Activated CD4-positive, alpha-beta memory T cell treated with anti-CD3 and anti-CD28 coated beads, Interleukin-2, amount 10 ng/mL, durations not matched to agents 7 days and 5 days (primary cell): ENCODE measurements at places on chromosomes 3 and 15. TPM values are rescaled to one million over a fixed set of nuclear protein-coding genes. Genes with fewer than 3 reads are reported as not detected.

CFAP92 gene
- total RNA-seq: not detected

PLSCR5 gene
- not detected for total RNA-seq

ALPK3 gene
- 0.20 TPM for total RNA-seq

ZBED2 gene
- total RNA-seq: 36.6 TPM

MEIS2 gene
- total RNA-seq: not detected

SEMA6D gene
- total RNA-seq: not detected

SCG3 gene
- total RNA-seq: not detected

P2RY13 gene
- not detected for total RNA-seq

NCBP2 gene
- total RNA-seq: 55.6 TPM

PLA2G4D gene
- total RNA-seq: not detected

GLDN gene
- not detected for total RNA-seq

MYO9A gene
- total RNA-seq: 22.2 TPM

CSPG5 gene
- total RNA-seq: 0.30 TPM

ZNF80 gene
- total RNA-seq: 0.35 TPM

TGM5 gene
- 0.20 TPM for total RNA-seq

ZNF639 gene
- 31.5 TPM for total RNA-seq

CCR9 gene
- total RNA-seq: 0.28 TPM

CCDC39 gene
- total RNA-seq: not detected

MFSD1 gene
- 26.9 TPM for total RNA-seq

PRTG gene
- not detected for total RNA-seq

NR1I2 gene
- total RNA-seq: 0.13 TPM

ASB14 gene
- not detected for total RNA-seq

ZNF774 gene
- 1.0 TPM for total RNA-seq

PRSS50 gene
- not detected for total RNA-seq

FGD5 gene
- total RNA-seq: 0.10 TPM

PLXNB1 gene
- 1.7 TPM for total RNA-seq

CAND2 gene
- total RNA-seq: not detected

GNAT1 gene
- not detected for total RNA-seq

LPP gene
- total RNA-seq: 52.4 TPM

TMEM158 gene
- not detected for total RNA-seq

CLDN16 gene
- total RNA-seq: not detected

EAF1 gene
- 33.0 TPM for total RNA-seq

MOBP gene
- total RNA-seq: not detected

IMPG2 gene
- total RNA-seq: 0.18 TPM

RBP2 gene
- not detected for total RNA-seq

MESP1 gene
- 3.2 TPM for total RNA-seq

FGF12 gene
- not detected for total RNA-seq

LYZL4 gene
- total RNA-seq: not detected

C3orf49 gene
- total RNA-seq: not detected

PLSCR2 gene
- not detected for total RNA-seq

GABRG3 gene
- not detected for total RNA-seq

RAB6B gene
- 3.3 TPM for total RNA-seq

RPS17 gene
- total RNA-seq: 1,261 TPM

A4GNT gene
- total RNA-seq: not detected

PIGB gene
- 29.3 TPM for total RNA-seq

SATB1 gene
- total RNA-seq: 263 TPM
